ENCODE measurements at places on chromosomes 4 and X. TPM values are rescaled to one million over a fixed set of nuclear protein-coding genes. Genes with fewer than 3 reads are reported as not detected.

- H3K36me3 ChIP-seq, result no peaks in the 10 kb centered on the region
- no peaks in the 10 kb centered on the region for H3K27me3 ChIP-seq
- no peak overlapping the region for H3K27ac ChIP-seq
- DNase-seq, result no peak
- H3K4me3 ChIP-seq, result no peak overlapping the region
Observed at GRCh38 chrX:20913760-20914159, 460.5 kb upstream of the CNKSR2 start.

- H3K4me3 ChIP-seq, result peak overlapping the region; percentile 19
- no peaks in the 10 kb centered on the region for H3K27me3 ChIP-seq
- H3K27ac ChIP-seq, result no peak overlapping the region
- peak; percentile 69 for DNase-seq
- no peaks in the 10 kb centered on the region for H3K36me3 ChIP-seq
- H3K4me1 ChIP-seq, result no peaks in the 10 kb centered on the region
Observed at GRCh38 chr4:152591396-152591795, 55.5 kb upstream of the FBXW7 start.

- H3K4me3 ChIP-seq, result no peak overlapping the region
- no peaks in the 10 kb centered on the region for H3K36me3 ChIP-seq
- H3K27ac ChIP-seq, result no peak overlapping the region
- no peaks in the 10 kb centered on the region for H3K4me1 ChIP-seq
Observed at GRCh38 chrX:133056341-133056740, 40.6 kb downstream of the USP26 start.

DNA sequence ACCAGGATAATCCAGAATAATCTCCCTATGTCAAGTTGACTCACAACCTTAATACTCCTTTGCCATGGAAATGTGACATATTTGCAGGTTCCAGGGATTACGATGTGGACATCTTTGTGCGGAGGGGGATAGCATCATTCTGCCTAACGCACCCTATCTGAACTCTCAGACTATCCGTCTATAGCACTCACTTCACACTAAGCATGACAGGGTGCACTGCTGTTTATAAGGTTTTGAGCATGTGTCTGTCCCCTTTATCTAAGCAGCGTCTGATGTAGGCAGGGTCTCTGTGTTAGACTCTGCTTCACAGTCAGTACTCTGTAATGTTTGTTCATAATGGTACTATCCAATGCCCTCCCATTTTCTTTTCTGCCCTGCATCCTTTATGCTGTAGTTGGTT is 43.4 kb upstream of the PRSS48 start:
- DNase-seq, result no peak
- H3K4me3 ChIP-seq, result no peak overlapping the region
- H3K36me3 ChIP-seq, result no peaks in the 10 kb centered on the region
- peaks cover 2% of the 10 kb centered on the region for H3K4me1 ChIP-seq
- H3K27me3 ChIP-seq, result no peaks in the 10 kb centered on the region
- H3K27ac ChIP-seq, result no peak overlapping the region

DNA sequence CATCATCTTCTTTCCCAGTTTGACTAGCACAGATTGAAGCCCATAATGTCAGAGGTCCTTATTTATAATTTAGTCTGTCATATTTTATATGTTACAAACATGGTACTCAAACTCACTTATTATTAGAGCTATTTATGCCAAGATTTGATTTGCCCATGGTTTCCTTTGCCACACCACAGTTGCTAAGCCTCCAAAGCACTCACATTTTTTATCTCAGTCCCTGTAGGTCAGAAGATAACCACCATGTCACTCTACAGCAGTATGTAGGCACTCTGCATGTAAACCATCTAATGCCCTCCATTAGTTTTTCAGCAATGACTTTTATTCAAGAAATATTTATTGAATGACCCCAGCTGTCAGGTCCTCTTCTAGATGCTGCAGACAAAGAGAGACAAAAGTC is 6.7 kb downstream of the STATH start:
- no peaks in the 10 kb centered on the region for H3K27me3 ChIP-seq
- no peak for DNase-seq
- H3K36me3 ChIP-seq, result no peaks in the 10 kb centered on the region
- H3K4me1 ChIP-seq, result no peaks in the 10 kb centered on the region

DNA sequence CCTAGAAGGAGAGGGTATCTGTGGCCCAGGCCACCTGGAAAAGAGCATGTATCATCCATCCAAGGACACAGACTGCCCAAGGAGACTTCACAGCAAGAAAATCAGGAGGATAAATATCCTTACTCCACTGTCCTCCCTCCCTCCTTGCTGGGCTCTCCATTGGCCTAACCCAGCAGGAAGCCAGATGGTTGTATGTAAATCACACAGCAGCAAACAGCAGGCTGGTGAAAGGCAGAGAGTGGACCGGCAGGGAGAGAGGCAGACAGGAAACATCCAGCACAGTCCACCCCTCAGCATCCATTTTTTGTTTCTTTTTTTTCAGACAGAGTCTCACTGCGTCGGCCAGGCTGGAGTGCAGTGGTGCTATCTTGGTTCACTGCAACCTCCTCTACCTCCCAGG is 17.5 kb downstream of the TXK start:
- no peak for DNase-seq
- no peak overlapping the region for H3K4me3 ChIP-seq
- no peaks in the 10 kb centered on the region for H3K27me3 ChIP-seq
- H3K36me3 ChIP-seq, result no peaks in the 10 kb centered on the region

DNA sequence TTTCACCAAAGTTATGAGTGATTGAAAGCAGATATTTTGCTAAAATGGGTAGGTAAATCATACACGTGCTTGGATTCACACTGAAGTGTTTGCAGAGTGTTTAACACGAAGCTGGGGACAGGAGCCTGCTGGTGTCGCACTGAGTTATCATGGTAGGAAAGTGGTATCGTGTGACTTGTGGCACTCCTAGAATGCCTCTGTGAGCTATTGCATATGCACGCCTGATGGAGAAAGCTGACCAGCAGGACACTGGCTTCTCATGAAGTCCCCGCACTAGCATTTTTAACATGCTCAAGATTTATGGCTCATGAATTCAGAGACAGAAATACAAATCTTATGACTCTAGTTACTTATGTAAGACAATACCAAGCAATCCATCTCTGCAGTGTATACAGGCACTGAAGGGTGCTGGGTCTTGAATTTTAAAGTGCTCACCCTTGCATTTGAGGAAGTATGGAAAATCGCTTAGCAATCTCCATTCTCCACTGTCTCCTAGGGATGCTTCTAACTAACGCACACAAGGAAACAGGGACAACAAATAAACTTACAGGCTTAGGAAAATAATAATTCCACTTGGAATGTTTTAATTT is 19.8 kb downstream of the VCX3B start:
- no peak for DNase-seq
- no peak overlapping the region for H3K4me3 ChIP-seq
- no peaks in the 10 kb centered on the region for H3K27me3 ChIP-seq
- H3K4me1 ChIP-seq, result no peaks in the 10 kb centered on the region

DNA sequence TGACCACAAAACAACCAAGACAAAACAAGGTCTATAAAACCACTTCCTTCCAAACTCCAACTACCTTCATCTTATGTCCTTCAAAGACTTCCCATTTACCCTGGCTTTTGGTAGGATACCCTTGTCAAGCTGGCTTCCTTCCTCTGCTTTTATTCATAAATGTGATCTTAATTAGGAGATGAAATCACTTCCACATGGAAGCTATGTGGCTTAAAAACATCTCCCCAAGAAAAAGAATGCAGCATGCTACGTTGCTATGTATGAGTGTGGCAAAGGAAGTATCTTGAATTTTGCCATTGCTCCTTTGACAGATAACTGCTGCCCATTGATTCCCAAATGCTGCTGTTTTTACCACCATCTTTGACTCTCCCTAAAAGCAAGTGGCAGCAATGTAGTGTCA is 46.4 kb upstream of the VEGFD start:
- peaks cover 3% of the 10 kb centered on the region for H3K36me3 ChIP-seq
- no peak for DNase-seq
- no peak overlapping the region for H3K27ac ChIP-seq
- H3K27me3 ChIP-seq, result no peaks in the 10 kb centered on the region
- H3K4me1 ChIP-seq, result no peaks in the 10 kb centered on the region

- DNase-seq, result no peak
- H3K36me3 ChIP-seq, result no peaks in the 10 kb centered on the region
- H3K27me3 ChIP-seq, result peaks cover 9% of the 10 kb centered on the region
- H3K4me3 ChIP-seq, result no peak overlapping the region
- H3K27ac ChIP-seq, result no peak overlapping the region
Observed at GRCh38 chrX:9757366-9757765, 8.3 kb downstream of the GPR143 start.

DNA sequence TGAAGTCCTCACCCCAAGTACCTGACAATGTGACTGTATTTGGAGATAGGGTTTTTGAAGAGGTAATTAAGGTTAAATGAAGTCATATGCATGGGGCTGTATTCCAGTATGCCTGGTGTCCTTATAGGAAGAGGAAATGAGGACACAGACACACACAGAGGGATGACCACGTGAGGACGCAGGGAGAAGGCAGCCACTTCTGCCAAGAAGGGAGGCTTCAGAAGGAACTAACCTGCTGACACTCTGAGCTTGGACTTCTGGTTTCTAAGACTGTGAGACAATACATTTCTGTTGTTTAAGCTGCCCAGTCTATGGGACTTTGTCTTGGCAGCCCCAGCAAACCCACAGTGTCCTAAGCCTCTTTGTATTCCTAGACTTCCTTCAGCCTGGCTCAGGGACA is 3.0 kb upstream of the SLC2A9 start:
- H3K27me3 ChIP-seq, result no peaks in the 10 kb centered on the region
- H3K36me3 ChIP-seq, result no peaks in the 10 kb centered on the region
- H3K27ac ChIP-seq, result peak overlapping the region; percentile 34
- H3K4me3 ChIP-seq, result no peak overlapping the region
- peaks cover 48% of the 10 kb centered on the region for H3K4me1 ChIP-seq

DNA sequence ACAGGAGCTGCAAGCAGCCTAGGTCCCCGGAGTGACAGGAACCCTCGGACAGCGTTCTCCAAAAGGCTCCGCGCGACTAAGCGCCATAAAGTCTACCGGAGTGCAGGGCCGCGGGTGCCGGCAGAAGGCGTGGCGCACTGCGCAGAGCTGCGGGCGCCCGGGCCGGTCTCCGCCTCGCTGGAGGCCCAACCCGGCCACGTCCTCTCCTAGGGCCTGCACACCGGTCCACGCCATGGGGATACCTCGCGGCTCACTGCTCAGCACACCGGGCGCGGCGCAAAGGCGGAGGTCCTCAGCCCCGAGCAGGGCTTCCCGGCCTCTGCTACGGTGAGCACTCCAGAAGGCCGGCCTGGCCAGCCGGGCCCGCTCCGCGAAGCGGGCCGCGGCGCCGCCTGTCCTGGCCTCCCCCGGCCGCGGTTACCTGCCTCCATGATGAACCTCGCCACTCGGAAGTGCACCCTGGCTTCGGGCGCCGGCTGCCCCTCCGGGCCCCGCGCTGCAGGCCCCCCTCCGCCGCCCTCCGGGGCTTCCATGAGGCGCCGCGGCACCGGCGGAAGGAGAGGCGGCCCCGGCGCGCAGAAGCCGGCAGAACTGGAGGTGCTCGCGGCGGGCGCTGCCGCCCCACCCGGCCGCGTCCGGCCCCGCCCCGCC is at the start of gene CCNQ:
CCNQ (minus strand) TSS at position 599 of the 651 bp plus-strand sequence; CDS start at position 533, 66 bp downstream.
- peak within 1 kb of the TSS; percentile 83 for H3K4me3 ChIP-seq
- DNase-seq, result no peak
- H3K27ac ChIP-seq, result peak within 1 kb of the TSS; percentile 82
- peaks cover 19% of the 10 kb centered on the region for H3K4me1 ChIP-seq

DNA sequence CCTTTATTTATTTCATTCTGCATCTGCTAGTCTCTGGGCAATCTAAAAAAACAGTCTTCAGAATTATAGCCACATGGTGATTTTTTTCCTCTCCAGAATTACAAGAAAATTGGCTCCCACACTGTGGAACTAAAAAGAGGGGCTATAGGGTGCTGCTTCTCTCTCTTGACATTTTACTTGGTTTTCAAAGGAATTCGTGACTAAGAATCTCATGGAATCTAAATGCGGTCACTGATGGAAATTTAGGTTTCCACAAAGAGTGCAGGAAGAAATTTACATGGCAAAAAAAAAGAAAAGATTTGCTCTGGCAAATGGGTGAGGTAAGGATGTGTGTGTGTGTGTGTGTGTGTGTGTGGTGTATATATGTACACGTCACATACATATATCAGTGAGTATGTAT is 10.2 kb downstream of the ATXN3L start:
- H3K27me3 ChIP-seq, result no peaks in the 10 kb centered on the region
- H3K4me3 ChIP-seq, result no peak overlapping the region
- H3K27ac ChIP-seq, result no peak overlapping the region

DNA sequence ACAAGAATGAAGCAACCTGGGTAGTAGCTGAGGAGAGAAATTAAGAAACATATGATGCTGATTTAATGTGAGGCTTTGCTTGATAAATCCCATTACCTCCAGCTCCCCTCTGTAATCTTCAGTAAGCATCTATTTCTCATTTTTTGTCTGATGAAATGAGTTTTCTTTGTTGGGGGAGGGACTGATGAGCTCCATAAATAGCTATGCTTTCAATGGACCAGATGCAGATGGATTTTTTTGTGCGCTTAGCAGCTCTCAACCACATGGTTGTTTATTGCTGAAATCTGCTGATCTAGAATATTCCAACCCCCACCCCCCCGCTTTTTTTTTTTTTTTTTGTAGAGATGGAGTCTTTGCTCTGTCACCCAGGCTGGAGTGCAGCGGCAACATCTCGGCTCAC is 1082.0 kb downstream of the RAPGEF2 start:
- H3K27me3 ChIP-seq, result no peaks in the 10 kb centered on the region
- no peak for DNase-seq
- no peaks in the 10 kb centered on the region for H3K36me3 ChIP-seq
- no peak overlapping the region for H3K4me3 ChIP-seq
- no peak overlapping the region for H3K27ac ChIP-seq

- no peak for DNase-seq
- no peaks in the 10 kb centered on the region for H3K4me1 ChIP-seq
- no peak overlapping the region for H3K27ac ChIP-seq
- no peak overlapping the region for H3K4me3 ChIP-seq
- no peaks in the 10 kb centered on the region for H3K36me3 ChIP-seq
Observed at GRCh38 chr4:77127837-77128621, 29.0 kb upstream of the CCNG2 start.

DNA sequence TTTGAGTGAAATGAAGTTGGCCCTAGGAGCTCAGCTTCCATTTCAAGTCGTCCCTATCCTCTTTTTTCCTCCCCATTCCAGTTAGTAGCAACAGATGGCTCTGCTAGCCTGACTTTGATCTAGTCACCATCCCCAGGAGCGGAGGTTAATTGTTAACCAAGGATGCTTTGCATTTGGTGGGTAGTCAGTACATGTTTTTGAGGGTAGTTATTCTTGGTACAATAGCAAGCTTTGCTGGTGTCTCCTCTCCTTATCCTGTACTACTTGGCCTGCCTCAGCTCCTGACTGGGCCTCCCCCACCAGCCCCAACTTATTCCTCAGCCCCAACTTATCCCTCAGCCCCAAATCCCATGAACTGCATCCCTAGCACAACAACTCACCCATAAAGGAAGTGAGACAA is 14.8 kb upstream of the RTL5 start:
- no peak overlapping the region for H3K4me3 ChIP-seq
- H3K27ac ChIP-seq, result no peak overlapping the region
- no peak for DNase-seq
- no peaks in the 10 kb centered on the region for H3K4me1 ChIP-seq
- H3K36me3 ChIP-seq, result peaks cover 3% of the 10 kb centered on the region
- no peaks in the 10 kb centered on the region for H3K27me3 ChIP-seq

- no peaks in the 10 kb centered on the region for H3K36me3 ChIP-seq
- H3K27ac ChIP-seq, result no peak overlapping the region
Observed at GRCh38 chr4:101128473-101128872, 218.9 kb downstream of the PPP3CA start.

- H3K4me3 ChIP-seq, result no peak overlapping the region
- no peaks in the 10 kb centered on the region for H3K36me3 ChIP-seq
- H3K27me3 ChIP-seq, result peaks cover 5% of the 10 kb centered on the region
- no peak overlapping the region for H3K27ac ChIP-seq
- no peak for DNase-seq
Observed at GRCh38 chr4:121189326-121190215, 25.4 kb upstream of the TNIP3 start.

Gene ZRSR2
- 3.1 TPM for total RNA-seq

Gene SLITRK4
- 7.2 TPM for total RNA-seq

Gene GYPB
- not detected for total RNA-seq

Gene FTSJ1
- 13.6 TPM for total RNA-seq

Gene ETDB
- total RNA-seq, result not detected

Gene CYSLTR1
- 3.9 TPM for total RNA-seq

Gene TMSB15B
- total RNA-seq, result 0.14 TPM
